ENCODE measurements at places on chromosomes 7 and 10.

GRCh38 chr10:24207781-24208611, 942 bp upstream of the KIAA1217 start:
- peak; percentile 72 for DNase-seq

GRCh38 chr10:6305401-6306321, 102.9 kb downstream of the PFKFB3 start:
- no peak for DNase-seq

GRCh38 chr7:116433246-116433645, 66.3 kb upstream of the CAV2 start:
- no peak for DNase-seq

- peak; percentile 67 for DNase-seq
Observed at GRCh38 chr10:102523250-102524029, 19.7 kb downstream of the SUFU start.

All from fibroblast of pulmonary artery (primary cell).